HFF-Myc (cell line): ENCODE measurements at places on chromosomes 7 and 10.
A peak's percentile ranks its signal among the peaks of the same experiment; 100 is the strongest.

- DNase-seq, result no peak
These were observed 400.0 kb upstream of the RNF32 start for GRCh38 chr7:156240532-156240931.

DNA sequence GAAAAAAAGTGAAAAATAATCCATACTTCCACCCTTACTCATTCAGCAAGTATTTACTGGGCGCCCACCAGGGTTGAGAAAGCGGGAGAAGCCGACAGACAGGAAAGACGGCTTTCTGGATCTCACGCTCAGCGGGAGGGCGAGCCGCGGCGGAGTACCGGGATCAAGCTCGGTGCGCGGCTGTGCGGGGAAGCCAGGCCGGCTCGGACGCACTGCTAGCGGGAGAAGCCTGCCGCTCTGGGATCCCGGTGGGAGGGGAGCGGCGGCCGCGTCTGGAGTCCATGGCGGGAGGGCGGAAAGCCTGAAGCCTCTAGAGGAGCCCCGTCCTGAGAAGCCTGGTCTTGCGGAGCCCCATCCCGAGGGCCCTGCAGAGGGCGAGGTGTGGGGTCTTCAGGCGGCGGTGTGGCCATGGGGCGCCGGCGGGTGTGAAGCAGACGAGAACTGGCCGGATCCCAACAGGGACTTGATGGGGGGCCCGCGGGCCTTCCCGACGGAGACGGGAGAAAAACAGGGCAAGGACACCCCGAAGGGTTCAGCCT is 82.9 kb downstream of the VIPR2 start:
- no peak for DNase-seq

DNA sequence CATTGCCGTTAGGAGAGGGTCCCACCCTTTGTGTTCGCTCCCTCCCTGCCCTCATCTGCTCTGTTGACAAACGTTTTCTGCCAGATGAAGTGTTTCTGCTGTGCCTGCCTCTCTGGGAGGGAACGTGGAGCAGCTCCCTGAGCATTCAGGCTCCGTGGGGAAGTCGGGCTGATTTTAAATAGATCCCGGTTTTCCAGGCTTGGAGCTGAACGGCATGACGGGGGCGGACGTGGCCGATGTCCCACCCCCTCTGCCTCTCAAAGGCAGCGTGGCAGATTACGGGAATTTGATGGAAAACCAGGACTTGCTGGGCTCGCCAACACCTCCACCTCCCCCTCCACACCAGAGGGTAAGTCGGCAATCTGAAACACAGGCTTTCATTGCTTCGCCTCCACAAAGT is 101.9 kb upstream of the NPS start:
- no peak for DNase-seq

DNA sequence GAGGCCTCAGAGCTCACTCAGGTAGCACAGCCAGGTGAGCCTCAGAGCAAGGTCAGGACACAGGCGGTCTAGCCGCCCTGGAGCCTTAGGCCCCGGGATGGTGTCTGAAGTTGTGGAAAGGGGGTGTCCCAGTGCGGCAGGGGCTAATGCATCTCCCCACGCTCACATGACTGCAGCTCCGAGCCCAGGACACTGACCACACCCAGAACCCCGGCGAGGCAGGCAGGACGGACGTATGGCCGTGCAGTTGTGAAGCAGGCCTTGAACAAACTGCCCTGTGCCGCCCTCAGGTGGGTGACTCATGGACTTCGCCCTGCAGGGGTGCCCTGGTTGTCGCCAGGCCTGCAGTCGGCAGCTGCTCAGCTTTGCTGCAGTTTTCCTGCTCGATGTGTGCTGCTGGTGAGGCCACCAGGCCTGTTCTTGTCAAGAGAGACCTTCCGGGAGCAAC is 5.0 kb upstream of the PRKAR1B start:
- no peak for DNase-seq

DNA sequence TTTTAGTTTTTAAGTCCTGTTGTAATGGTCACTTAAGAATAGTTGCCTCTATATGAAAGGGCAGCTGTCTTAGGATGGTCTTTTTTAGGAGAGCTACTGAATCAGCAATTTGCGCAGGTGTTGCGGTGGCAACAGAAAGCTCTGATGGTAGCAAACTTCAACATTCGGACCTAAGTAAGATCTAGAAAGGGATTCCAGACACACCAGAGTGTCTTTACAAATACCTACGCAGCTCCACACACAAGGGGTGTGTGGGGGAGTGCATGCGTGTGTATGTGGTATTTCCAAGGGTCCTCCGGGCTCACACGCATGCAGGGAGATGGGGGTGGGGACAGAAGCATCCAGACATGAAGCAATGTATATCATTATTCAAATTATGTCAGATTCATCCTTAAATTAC is 438.6 kb upstream of the MGMT start:
- DNase-seq, result no peak

DNA sequence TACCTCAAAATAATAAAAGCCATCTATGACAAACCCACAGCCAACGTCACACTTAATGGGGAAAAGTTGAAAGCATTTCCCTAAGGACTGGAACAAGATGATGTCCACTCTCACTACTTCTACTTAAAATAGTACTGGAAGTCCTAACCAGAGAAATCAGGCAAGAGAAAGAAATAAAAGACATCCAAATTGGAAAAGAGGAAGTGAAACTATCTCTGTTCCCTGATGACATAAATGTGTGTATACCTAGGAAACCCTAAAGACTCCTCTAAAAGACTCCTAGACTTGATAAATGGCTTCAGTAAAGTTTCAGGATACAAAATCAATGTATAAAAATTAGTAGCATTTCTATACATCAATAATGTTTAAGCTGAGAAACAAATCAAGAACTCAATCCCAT is 314.1 kb downstream of the WDR37 start:
- DNase-seq, result no peak

GRCh38 chr10:52814506-52814905 is 41.9 kb upstream of the MBL2 start:
- no peak for DNase-seq

DNA sequence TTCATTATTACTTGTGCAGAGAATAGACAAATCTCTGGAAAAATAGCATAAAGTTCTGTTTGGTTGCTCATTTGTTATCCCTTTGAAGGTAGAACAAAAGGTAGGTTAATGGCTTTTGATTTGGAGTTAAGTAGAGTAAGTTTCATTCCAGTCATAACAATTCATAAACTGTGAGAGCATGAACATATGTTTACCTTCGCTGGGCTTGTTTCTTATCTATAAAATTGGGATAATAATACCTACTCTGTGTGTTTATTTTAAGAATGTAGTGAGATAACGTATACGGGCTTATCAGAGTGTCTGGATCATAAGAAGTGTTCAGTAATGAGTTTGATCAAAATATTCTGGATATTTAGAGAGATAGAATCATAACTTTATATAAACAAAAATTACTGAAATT is 155.4 kb downstream of the SEMA3D start:
- no peak for DNase-seq

- DNase-seq, result peak; percentile 95
These were observed 22.3 kb downstream of the BZW2 start for GRCh38 chr7:16668049-16668858.

DNA sequence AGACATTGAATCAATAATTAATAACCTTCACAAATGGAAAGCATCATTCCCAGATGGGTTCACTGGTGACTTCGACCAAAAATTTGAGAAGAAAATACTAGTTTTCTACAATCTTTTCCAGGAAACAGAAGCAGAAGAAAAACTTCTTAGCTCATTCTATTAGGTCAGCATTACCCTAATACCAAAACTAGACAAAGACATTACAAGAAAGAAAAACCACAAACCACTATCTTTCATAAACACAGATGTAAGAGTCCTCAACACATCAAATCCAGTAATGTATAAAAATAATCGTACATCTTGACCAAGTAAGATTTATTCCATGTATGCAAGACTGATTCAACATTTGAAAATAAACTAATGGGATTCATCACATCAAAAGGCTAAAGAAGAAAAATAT is 64.0 kb upstream of the CDK1 start:
- no peak for DNase-seq

- DNase-seq, result no peak
These were observed 17.5 kb upstream of the BAG3 start for GRCh38 chr10:119633538-119634218.

DNA sequence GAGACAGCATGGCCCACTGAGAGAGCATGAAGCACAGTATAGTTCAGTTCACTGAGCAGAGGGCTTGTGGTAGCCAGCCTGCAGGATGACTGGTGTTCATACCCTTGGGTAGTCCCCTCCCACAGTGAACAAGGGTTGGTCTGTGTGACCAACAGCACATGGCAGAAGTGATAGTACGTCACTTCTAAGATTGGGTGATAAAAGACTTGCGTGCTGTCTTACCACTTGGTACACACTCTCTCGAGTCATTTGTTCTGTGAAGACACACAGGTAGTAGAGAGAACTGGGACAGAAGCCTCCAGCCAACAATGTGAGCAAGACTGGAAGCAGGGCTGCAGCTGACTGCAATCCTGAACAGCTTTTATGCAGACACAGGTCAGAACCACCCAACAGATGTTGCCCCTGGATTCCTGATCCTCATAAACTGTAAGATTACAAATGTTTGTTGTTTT is 14.6 kb downstream of the EPC1 start:
- no peak for DNase-seq

- DNase-seq, result no peak
These were observed 80.8 kb downstream of the ZNF92 start for GRCh38 chr7:65454469-65454868.

DNA sequence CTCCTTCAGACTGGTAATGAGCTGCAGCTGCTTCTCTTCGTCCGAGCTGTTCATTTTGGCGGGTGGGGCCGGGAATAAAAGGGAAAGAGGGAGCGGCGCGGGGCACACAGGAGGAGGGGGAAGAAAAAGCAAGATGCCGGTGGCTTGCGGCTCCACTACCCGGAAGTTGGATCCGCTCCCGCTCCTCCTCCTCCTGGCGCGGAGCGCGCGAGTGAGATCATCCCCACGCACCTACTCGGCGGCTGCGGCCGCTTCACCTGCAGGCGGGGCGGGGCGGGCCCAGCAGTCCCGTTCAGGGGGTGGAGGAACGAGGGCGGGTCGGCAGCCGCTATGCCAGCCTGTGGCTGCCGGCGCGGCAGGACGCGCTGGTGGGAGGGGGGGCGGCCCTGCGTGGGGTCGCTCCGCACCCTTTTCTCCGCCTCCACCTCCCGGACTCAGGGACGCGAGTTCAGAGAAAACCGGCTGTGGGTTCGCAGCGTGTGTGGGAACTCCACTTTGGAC is at the start of gene SHTN1:
SHTN1 (minus strand) TSS at position 162 of the 501 bp plus-strand sequence; CDS start at position 54, 108 bp downstream.
- DNase-seq, result no peak

DNA sequence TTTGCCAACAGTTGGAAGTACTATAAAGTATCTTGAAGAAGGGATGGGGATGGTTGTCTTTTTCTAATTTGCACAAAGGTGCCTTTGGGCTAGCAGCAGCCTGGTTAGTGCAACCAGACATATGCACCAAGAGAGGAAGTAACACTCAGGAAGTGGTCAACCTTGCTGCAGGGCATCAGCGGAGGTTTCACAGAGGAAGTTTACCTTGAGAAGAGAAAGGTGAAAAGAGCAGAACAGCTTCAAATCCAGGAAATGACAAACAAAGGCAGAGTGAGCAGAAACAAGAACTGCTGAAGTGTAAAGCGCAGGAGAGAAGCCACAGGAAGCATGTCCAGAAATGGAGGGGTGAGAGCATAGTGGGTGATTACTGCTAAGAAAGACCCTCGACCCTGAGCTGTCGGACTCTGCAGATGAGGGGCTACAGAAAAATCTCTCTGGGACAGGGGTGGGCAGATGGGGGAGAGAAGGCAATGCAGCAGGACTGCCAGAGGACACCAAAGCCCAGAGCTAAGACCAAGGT is 66.9 kb downstream of the STK17A start:
- no peak for DNase-seq

GRCh38 chr10:107013258-107014006 is 151.1 kb downstream of the SORCS1 start:
- DNase-seq, result no peak

DNA sequence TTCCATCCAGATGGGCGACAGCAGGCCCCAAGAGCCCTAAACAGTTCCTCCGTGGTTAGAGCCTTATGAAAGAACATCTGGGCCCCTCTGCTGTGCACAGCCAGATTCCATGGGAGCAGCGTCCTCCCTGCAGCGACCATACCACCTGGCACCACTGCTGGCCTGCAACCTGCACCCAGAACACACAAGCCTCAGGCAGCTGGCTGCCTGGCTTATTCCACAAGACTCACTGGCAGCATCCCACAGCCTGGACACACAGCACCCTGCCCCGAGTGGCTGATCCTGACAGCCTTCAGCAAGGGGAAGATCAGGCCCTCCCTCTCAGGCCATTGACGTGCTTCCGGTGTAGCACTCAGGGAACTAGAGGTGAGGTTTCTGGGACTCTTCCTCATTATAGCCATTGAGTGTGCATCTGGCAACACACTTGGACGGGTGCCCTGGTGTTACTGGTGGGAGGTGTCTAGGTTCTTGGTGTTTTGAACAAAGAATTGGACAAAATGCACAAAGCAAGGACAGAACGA is 33.7 kb upstream of the ERCC6 start:
- no peak for DNase-seq

GRCh38 chr7:605661-606450 is 86.2 kb upstream of the PDGFA start:
- DNase-seq, result no peak

DNA sequence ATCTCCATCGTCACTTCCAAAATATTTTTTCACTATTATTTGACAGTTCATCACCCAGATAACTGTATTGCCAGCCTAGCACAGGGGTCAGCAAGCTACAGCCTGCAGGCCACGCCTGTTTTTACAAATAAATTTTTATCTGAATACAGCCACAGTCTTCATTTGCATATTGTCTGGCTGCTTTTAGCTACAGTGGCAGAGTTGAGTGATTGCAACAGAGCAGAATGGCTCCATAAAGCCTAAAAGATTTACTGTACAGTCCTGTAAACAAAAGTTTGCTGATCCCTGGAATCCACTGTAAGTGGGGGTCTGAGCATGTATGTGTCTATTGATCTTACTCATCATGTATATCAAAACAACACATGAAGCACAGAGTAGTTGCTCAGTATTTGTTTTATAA is 45.9 kb upstream of the GNAI1 start:
- no peak for DNase-seq

DNA sequence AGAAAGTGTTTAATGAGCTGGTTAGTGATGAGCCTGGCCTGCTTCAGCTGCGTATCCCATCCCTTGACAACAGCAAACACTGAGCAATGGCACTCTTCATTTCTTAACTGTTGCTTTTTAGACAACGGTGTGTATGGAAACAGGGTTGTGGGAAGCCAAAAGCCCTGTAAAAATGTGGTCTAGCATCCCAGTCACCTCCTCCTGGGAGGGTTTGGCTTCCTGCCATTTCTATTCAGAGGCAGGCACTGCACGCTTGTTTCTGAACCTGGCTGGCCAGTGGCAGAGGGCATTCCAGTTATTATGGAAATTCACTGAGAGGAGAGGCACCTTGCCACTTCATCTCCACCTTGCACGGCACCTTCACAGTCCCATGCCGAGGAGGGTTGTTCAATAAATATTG is 123.0 kb upstream of the ADARB2 start:
- DNase-seq, result no peak

- DNase-seq, result no peak
These were observed 11.4 kb downstream of the NDST2 start for GRCh38 chr10:73799899-73800559.
